ENCODE measurements at places on chromosomes 7 and 10.

DNA sequence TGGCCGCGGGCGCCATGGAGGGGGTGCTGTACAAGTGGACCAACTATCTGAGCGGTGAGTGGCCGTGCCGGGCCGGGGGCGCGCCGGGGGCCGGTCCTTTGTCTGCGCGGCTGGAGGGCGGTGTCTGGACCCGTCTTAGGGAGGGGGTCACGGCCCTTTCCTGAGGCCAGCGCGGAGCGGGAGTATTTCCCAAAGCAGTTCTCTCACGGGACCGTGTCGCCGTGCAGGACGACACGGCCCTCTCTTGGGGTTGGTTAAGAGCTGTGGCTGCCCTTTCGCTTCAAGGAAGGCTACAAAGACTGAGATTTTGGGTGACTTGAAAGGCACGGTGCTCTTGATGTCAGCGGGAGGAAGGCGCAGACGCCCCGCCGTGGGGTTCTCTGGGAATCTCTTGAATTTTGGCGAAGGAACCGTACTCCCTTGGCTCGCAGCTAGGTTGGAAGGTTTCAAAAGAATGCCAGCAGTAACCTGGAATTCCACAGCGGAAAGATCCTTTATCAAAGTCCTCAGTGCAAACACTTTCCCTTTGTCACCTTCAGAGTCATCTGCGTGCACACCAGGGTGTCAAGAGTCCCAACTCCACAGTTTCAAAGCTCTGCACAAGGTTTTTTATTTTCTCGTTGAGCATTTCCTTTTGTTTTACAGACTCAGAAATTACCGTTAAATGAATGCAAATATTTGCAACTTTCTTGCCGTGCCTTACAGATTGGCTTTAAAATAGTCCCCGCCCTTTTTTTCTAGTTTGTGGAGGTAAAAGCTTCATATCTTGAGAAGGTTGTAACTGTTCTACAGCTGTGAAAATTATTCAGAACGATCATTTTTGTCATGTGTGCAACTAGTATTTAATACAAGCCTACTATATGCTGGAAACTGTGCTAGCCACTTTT lies 780 bp downstream of the PLEKHA8 start:
- peak; percentile 48 for DNase-seq

GRCh38 chr7:45976485-45976856 lies 55.4 kb upstream of the IGFBP3 start:
- DNase-seq, result peak; percentile 4

DNA sequence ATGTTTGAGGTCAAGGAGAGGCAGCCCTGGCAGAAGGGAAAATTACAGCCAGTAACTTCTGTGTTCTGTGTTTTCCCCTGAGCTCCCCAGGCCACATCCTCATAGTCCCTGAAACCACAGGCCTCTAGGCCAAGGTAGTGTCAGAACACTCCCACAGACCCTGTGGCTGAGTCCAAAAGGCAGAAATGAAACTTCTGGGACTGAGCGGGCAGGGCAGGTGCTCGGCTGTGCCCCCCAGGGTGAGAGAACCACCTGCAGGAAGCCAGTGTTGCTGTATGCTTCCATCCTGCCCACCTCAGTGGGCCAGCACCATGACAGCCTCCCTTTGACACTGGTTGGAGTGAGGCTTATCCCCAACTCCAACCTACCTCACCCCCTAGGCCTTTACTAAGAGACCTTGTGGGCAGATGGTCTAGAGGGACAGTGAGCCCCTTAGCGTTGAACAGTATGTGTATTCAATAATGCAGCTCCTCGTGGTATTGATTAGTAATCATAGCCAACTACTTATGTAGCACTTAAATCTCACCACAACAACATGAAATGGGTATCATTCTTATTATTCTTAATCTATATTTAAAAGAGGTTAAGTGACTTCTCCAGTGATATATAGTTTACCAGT lies 30.3 kb downstream of the PIK3CG start:
- peak; percentile 37 for DNase-seq

DNA sequence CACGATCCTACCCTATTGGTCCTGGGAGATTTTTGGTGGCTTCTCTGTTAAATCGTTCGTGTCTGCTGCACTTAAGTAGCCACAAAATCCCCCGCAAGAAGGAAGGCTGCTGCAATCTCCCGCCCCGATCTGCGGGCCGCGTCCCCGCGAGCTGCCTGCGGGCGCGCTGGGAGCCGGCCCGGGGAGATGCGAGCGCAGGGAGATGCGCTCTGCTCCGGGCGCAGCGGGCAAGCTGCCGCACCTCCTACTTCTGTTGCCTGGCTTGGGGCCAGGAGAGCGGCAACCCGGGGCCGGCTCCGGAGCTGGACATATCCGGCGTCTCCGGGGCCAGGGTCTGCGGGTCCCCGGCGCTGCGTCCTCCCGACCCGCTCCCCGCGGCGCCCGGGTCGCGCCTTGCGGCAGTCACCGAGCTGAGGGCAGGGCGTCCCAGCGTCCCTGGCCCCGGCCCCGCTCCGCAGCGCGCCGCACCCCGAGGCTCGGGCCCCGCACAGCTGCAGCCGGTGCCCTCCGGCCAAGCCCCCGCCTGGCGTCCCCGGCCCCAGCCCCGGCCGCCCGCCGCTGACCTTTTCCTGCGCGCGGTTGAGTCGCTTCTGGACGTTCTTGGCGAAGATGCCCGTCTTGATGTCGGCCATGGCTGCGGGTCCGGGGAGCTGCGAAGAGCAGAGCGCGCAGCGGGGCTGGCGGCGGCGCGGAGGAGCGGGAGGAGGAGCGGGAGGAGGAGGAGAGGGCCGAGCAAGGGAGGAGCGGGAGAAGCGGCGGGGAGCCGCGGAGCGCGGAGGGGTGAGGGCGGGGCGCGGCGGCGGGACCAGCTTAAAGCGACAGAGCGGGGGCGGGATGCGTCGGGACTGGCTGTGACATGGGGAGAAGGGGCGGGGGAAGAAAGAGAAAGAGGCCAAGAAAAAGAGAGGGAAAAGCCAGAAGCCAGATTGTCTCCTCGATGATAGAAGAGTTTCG lies at the start of gene AMPH:
Gene AMPH (minus strand): TSS at position 654 of the 954 bp plus-strand sequence. CDS start 22 bp downstream, at position 632.
- no peak for DNase-seq

DNA sequence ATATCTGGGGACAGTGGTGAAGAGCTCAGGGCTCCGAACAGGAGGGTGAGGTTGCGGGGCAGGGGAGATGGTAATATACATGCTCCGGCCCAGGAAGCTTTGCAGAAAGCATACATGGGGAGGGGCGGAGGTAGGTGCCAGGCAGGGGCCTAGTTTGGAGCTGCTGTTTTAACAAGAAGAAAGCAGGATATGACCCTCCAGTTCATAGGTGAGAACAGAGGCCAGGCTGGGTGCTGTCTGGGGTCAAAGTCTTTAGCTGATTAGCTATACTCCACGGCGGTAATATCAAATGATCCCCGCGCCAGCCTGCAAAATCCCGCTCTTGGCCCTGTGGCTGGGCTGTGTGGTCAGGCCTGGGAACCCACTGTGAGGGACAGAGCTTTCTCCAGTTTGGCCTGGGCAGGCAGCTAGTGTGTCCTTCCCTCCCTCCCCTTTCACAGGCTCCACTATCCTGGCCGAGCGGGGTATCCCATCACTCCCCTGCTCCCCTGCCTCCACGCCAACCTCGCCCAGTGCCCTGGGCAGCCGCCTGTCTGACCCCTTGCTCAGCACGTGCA lies 95.6 kb downstream of the NEURL1 start:
- DNase-seq, result no peak

- DNase-seq, result no peak
Measured at GRCh38 chr7:129667116-129667515, 55.6 kb downstream of the NRF1 start.

DNA sequence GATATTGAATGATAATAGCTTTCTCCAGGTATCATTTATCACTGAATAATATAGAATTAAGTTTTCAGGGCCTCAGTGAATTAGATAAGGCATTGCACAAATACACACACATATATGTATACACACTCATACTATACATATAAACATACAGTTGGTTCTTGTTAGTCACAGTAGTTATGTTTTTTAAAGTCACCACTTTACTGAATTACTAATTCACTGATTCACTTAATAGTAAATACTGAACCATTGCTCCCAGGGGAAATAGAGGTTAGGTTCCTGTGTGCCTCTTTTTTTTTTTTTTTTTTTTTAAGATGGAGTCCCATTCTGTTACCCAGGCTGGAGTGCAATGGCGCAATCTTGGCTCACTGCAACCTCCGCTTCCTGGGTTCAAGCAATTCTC lies 33.6 kb downstream of the PRR15 start:
- no peak for DNase-seq

- no peak for DNase-seq
Measured at GRCh38 chr7:80288175-80289122, 153.8 kb downstream of the GNAI1 start.

- DNase-seq, result peak; percentile 84
Measured at GRCh38 chr7:76303202-76304147, 1.0 kb downstream of the HSPB1 start.

DNA sequence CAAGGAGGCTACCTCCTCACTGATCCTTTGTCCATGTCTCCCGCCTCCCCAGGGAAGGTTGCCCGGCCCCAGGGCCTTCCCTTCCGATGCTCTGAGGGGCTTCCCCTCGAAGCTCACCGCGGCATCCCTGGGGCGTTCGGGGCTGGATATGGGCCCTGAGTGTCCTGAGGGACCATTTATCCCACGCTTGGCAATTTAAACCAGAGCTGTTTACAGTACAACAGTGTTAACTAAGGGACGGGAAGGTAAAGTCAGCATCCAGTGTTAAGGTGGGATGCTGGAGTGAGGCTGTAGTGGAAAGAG lies 92.0 kb downstream of the TCERG1L start:
- DNase-seq, result no peak

DNA sequence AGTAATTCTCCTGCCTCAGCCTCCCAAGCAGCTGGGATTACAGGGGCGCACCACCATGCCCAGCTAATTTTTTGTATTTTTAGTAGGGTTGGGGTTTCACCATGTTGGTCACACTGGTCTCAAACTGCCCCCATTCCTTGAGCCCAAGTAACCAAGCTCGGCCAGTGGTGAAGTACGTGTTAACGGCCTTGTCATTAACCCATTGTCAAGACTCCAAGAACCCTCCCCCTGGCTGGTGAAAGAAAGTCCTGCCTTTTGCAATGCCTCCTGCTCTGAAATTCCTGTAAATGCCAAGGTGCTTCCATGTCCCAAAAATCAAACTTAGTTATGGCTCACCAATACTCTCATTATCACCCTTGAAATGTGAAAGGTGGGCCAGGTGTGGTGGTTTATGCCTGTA lies 18.8 kb upstream of the SEPHS1 start:
- DNase-seq, result no peak

DNA sequence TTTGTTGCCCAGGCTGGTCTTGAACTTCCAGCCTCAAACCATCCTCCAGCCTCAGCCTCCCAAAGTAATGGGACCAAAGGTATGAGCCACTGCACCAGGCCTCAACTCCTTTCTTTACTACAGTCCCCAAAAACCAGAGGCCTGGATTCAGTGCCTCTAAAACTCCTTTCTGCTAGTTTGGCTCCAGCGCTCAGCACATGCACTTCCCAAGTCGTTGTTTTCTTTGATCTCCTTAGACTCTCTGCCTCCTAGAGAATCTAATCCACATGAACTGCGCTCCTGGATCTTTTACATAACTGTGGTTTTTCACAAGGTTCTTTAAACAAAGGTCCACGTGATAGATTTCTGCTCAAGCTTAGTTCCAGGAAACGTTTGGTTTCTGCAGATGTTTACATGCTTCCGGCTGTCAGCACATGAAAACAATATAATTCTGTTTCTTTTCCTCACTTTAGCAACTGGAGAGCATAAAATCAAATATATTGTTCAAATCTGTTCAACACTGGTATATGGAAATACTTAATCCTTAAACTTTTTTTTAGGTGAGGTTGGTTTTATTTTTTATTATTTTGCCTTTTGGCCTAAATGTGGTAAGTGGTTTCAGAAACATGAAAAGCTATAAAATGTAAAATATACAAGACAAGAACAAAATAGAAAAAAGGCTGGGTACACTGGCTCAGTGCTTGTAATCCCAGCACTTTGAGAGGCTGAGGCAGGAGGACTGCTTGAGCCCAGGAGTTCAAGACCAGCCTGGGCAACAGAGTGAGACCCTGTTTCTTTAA lies 270.5 kb upstream of the MKLN1 start:
- peak; percentile 31 for DNase-seq

DNA sequence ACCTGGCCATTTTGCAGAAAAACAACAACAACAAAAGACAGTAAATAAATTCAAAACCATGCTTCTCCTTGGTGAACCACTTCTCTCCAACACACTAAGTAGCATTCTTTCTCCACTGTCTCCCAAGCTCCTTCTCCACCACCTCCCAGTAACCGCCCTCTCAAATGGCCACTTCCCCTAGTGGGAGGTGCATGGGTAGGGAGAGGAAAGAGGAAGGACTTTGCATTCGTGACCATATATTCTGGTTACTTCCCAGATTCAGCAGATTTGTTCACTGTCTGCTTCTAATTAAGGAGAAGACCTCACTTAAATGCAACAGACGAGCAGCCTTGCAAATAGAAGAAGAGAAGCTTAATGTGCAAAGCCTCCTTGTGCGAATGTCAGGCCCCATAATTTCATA lies 166.8 kb downstream of the SORCS1 start:
- no peak for DNase-seq

DNA sequence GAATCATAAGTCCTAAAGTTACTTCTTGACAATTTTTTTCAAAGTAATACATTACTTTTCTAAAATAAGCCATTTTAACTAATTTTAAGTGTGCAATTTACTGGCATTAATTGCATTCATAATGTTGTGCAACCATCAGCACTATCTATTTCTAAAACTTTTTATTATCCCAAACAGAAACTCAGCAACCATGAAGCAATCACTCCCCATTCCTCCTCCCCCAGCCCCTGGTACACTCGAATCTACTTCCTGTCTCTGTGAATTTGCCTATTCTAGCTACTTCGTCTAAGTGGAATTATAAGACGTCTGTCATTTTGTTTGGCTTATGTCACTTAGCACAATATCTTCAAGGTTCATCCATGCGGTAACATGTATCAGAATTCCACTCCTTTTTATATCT lies 84.9 kb downstream of the MKX start:
- no peak for DNase-seq

DNA sequence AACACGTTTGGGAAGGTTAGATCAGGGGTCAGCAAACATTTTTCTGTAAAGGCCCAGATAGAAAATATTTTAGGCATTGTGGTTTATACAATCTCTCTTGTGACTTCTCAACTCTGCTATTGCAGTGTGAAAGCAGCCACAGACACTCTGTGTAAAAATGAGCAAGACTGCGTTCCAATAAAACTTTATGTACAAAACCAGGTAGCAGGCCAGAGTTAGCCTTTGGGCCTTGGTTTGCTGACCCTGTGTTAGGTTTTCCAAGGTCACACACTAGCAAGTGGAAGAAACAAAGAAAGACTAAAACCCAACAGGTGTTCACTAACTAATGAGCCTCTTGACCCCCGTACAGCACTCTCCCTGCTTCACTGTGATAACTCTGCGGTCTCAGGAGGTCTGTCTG lies 14.9 kb upstream of the PAXIP1 start:
- no peak for DNase-seq

- DNase-seq, result no peak
Measured at GRCh38 chr7:33837356-33837851, 67.9 kb upstream of the BMPER start.

GRCh38 chr10:2262333-2262732 lies 525.0 kb upstream of the ADARB2 start:
- no peak for DNase-seq

DNA sequence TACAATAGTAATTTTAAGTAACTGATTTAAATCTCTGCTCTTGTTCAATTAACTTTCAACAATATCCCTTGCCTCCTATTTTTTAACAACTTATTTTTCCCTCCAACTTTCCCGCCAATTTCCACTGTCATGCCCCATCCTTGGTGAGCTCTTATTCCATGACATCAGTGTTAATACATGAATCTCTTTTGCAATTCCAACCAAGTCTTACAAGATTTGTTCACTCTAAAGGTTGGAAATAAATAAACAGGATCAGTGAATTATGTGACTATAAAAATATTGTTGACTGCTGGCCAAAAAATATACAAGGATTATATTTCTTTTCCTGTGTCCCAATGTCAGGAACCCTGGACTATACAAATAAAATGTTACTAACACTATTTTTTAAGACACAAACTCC lies 21.0 kb upstream of the AGMO start:
- no peak for DNase-seq
